ENCODE measurements at places on chromosomes 12 and 14.

GRCh38 chr14:68571928-68572525, 220.8 kb downstream of the ZFP36L1 start:
- no peak for DNase-seq

GRCh38 chr12:104680070-104680469, 223.3 kb downstream of the CHST11 start:
- DNase-seq = no peak

DNA sequence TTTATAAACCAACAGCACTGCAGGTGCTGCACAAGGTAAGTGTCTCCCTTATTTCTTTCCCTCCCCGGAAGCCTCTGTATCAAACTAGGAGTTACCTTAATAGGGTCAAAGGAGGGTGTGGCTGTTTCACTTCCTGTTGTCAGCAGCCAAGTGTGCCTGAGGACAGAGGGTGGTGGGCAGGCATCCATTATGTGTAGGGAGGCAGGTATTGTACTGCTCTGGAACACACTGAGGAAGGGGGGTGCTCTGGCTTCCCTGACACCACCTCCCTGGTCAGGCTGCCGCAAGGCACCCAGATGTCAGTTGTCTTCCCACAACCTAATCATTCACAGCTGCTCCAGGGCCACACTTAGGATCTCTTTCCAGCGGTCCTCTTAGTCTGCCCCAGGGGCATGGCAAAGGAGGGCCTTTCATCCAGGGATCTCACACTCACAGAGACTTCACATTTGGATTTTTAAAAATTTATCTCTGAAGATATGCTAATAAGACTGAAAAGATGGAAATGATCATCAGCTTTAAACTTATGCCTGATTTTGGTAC, 132.0 kb upstream of the ARHGAP5 start:
- no peak for DNase-seq

GRCh38 chr12:117688446-117688845, 280.3 kb downstream of the KSR2 start:
- DNase-seq = no peak

- no peak for DNase-seq
Observed at GRCh38 chr12:131152587-131152986, 198.9 kb downstream of the ADGRD1 start.

DNA sequence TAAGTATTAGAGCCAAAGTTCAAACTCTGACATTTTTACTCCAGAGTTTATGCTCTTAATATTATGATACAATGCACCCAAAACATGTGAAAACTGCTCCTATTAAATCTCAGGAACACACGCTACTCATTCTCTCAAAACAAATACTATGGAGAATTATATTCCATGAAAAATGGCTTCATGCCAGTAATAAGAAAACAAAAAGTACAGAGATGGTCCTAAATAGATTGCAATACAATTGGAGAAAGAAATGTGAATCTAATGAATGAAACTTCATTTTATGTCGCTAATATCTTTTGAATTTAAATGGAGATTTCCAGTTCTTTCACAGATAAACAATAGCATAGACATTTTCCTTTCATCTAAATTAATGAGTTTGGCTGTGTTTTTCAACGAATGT, 384.3 kb downstream of the ADAMTS20 start:
- DNase-seq = no peak

DNA sequence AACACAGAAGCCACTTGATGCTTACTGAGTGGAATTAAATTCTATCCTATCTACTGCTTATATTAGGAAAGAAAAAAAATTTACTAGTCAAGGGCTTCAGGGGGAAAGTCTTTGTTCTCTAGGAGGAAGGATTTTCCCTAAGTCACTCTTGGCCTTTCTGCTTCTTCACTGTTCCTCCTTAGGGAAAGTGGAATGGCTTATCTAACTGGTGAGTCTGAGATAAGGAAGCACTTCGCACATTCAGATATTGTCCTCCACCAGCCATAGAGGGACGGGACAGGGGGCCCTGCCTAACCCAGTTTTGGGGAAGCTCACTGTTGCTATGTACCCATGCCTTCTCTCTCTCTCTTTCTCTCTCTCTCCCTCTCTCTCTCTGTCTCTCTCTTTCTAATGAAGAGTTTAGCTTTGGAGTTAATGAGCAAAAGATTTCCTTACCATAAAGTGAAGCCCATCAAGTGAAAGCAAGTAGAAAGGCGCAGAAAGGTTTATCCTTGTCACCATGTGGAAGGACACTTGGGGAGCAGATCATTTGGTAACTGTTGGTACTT, 450.6 kb downstream of the ZFP36L1 start:
- no peak for DNase-seq

DNA sequence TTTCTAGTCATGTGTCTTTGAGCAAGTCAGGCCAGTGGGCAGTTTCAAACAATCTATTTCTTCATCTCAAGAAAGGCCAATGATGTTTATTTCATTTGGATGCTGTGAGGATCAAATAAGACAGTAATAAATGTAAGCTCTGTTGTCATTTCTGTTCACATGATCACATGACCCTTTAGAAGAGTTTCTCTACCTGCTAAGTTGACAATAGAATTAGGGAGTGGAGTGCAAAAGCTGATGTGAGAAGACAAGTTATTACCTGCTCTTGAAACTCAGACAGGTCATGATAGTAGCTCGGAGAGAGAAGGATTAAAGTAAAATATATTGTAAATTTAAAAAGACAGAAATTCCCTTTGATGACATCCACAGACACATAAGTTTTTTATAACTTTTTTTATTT, 37.3 kb upstream of the DCN start:
- no peak for DNase-seq

GRCh38 chr12:121578230-121579189, 2.3 kb downstream of the KDM2B start:
- no peak for DNase-seq

- peak; percentile 42 for DNase-seq
Observed at GRCh38 chr12:22543246-22544037, 900 bp downstream of the C2CD5 start.

- no peak for DNase-seq
Observed at GRCh38 chr12:4106621-4107020, 166.9 kb upstream of the CCND2 start.

DNA sequence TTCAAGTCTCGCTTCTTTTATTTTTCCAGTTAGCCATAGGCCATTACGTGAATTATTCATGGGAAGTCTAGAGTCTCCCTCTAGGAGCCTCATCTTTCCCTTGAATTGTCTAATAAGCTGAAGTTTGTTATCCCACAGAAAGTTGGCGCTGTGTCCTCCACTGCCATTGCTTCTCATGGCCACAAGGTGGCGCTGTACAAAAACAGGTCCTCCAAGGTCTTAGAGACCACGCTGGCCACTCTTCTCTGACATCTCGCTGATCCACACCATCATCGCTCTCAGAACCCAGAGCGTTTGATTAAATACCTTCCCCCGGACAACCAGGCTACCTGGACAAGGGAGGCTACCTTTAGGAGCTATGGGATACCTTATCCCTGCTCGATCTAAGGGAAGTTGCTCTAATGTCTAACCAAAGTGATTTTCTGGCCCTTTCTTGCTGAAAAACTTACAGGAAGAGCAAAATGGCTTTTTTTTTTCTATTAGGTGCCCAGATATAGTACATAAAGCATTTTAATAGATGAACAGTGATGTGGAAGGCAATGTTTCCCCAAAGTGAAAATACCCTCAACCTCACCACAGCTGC, 110.0 kb downstream of the CCDC60 start:
- DNase-seq = peak; percentile 75

DNA sequence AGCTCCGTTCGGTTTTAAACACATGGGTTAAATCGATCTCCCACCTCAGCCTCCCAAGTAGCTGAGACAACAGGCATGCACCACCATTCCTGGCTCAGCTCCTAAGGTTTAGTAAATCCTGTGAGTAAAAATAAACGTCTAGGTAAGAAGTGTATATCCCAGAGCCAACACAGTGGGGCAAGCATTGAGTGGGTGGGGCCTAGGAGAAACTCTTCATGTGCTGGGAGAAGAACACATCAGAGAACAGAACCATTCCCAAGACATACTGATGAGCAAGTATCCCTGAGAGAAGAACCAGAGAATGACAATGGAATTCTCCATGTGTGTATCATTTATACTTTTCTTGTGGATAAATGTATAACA, 86.3 kb downstream of the SEC23A start:
- DNase-seq = no peak

GRCh38 chr14:80576401-80576800, 365.1 kb upstream of the DIO2 start:
- no peak for DNase-seq

Measured in hematopoietic multipotent progenitor cell treated with erythropoietin and hydrocortisone succinate and interleukin-3 and kit ligand, for 17 days (in vitro differentiated cells).